ENCODE measurements at places on chromosomes 3 and 15.

- DNase-seq, result no peak
Measured at GRCh38 chr15:52350423-52350822, 54.8 kb upstream of the MYO5C start.

DNA sequence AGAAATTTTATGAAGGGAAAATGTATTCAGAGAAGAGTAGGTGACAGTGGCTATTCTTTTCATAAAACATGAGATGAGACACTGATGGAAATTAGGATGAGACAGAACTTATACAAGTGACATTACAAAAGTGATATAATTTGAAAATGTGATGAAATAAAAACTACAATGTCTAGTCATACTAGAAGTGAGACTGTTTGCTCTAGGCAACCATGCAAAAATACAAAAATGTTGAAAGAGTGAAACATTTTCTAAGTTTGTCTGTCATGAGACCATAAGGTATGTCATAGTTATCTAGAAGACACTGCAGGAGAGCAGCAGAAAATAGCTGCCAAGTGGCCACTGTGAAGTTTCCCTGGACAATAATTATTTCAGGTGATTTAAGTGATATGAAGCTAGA is 459.5 kb downstream of the DIPK2A start:
- no peak for DNase-seq

DNA sequence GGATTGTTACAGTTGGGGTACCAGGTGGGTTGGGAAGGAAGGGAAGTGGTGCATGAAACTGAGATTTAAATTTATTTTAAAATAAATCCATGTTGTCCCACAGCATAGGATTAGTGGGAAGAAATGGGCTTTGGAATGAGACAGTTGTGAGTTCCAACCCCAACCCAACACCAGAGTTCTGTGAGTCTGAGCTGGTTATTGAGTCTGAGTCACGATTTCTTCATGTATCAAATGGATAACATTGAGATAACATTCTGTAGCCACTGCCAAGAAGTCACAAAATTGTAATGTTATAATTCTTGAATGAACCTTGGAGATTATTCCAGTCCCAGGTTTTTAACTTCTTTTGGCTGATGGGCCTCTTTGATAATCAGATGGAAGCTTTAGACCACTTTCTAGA is 13.7 kb downstream of the IFT122 start:
- DNase-seq, result no peak

DNA sequence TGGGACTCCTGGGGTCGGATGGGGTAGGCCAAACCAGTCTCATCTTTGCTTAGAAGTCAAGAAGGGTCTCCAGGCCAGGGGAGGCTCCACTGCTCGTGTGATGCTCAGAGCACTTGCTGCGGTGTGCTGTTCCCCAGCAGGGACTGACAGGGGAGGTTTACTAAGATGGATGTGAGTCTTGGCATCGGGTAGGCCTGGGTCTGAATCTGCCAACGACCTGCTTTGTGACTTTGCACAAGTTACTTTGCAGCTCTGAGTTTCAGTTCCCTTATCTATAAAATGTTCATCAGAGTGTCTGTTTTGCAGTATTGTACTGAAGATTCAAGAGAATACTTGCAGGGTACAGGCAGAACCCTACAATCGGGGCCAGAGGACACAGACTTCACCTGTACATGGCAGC is 17.3 kb upstream of the CDCP1 start:
- no peak for DNase-seq

GRCh38 chr3:45208586-45208985 is 17.5 kb downstream of the TMEM158 start:
- no peak for DNase-seq

- DNase-seq, result no peak
Measured at GRCh38 chr3:40850861-40851260, 326.1 kb downstream of the ZNF621 start.

DNA sequence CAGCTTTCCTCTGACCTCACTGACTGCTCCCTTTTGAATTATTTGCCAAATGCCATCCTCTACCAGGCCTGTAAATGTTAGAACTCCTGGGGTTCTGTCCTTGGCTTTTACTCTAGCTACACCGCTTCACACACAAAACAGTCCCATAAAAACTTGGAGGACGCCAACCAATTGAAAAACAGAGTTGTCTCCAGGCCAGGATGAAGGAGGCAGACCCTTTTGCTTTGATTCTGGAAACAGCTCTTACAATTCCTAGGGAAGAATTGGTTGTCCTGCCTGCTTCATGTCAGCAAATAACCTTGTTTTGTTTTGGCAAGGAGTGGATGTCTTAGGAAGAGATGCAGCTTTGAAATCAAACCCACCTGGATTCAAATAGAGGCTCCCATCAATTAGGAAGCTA is 375.5 kb downstream of the UNC13C start:
- DNase-seq, result no peak

DNA sequence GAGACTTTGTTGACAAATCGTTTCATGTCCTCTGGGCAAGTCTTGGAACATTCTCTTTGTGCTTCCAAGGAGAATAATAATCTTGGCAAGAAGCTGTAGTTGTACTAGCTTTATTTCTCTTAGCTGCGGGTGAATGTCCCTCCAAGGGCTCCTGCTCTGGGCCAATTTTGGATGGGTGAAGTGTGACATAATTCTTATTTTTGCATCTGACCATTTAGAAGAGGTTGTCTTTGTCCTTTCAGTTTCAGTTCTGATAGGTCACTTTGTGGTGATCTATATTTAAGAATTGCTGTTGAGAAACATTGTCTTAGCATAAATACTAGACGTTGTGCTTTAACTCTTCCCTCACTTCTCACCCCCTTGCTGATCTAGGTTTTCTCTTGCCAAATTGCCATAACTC is 164.8 kb upstream of the RORA start:
- DNase-seq, result no peak

- no peak for DNase-seq
Measured at GRCh38 chr3:182913889-182914288, 66.4 kb downstream of the DCUN1D1 start.

DNA sequence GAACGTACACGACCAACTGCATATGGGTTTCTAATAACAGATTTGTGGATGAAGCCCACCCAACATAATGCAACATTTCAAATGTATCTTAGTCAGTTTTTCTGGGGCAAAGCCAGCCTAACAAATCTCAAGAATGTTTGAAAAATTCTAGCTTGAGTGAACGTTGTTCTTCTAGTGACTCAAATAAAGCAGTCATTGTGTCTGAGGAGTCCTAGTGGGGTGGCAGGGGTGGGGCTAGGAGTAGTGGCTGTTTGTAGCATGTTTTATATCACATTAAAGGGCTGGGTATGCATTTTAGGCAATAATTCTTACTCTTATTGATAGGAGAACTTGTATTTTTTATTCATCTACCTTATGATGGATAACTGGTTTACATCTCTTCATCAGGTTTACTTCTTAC is 6.0 kb downstream of the B3GNT5 start:
- no peak for DNase-seq

DNA sequence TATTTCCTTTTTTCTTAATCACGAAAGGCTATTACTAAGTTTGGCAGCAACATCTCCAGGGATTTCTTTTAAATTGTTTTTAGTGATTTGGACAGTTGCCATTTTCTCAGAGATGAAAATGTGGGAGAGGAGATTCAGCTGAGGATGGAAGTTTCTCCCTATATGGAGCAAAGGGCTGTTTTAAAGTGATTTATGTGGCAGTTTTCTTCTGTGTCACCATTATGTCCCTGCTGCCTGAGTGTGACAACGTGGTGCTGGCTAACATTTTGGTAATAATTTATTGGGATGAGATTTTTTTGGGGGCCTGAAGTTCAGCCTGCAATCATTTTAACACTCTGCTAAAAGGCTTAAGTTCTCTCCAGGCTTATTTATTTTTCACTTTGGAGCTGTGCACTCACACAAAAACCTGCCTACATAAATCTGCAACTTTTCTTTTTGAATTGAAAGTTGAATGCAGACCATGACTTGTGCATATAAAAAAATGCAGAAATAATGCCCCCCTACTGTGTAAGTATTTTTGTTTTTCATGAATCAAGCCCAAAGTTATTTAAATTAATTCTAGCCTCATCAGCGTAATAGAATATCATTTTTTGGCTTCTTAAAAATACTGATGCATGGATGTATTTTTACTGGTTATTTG is 210.9 kb downstream of the ZIC1 start:
- DNase-seq, result no peak

- DNase-seq, result no peak
Measured at GRCh38 chr15:97200161-97200560, 760.3 kb upstream of the ARRDC4 start.

DNA sequence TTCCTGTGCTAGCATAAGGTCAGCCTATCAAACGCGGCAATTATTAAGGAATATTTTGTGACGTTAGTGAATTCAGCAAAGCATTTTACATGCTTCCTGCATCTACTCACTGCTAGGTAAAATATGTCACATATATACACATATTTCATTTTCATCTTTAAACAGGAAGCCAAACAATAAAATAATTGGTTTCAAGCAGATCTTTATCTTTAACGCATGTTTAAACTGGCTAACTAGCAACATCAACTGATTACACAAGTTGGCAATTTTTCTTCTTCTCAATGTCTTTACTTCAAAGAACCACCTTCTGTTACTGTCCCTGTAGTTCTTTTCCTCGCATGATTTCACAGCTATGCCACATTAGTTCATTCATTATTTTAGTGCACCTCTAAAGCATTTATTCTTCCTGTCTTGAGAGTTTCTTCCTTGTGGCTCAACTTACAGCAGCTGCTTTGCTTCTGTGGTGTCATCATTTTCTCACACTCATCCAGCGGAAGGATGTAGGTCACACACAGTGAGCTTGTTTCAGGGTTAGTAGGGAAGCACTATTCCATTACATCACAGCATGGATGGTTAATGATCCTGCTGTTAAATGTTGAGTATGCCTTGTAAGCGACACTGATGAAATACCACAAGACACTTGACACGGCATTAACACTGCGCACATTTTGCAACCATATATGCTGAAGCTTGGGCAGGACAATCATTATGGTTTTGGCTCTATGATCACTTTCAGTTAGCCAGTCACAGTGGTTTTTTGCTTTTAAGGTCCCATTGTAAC is 2.3 kb upstream of the BCHE start:
- DNase-seq, result no peak

GRCh38 chr3:135226057-135226456 is 431.0 kb downstream of the EPHB1 start:
- DNase-seq, result peak; percentile 5

DNA sequence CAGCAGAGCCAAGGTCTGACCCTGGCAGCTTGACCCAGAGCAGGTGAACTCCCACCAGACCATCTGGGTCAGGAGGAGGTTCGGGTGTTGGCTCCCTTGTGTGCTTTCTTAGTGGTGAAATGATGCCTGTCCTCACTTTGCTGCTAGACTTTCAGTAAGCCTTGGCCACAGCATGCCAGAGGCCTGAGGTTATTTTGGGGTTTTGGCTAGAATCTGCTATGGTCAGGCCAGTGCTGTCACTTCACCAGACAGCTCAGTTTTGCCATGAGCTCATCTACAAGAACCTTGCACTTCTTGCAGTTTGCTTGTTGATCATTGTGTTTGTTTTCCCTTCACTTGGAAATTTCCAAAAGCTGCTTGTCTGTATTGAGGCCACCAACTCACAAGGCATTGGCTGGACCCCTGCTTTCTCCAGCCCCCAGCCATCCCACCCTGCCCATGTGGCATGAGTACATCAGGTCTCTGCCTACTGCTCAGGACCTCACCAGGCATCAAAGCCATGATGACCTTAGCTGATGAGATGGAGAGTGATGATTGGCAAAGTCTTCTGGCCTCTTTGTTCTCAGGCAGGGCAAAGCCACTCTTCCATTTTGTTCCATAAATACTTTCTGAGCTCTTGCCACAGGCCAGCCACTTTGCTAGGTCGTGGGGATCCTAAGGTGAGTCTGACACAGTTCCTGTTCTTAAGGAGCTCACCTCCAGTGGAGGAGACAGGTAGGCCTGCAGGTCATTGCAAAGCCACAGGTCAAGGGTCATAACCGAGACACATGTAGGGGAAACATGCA is 122.6 kb downstream of the ARNT2 start:
- DNase-seq, result no peak

GRCh38 chr3:127552038-127552437 is 38.5 kb downstream of the TPRA1 start:
- no peak for DNase-seq

DNA sequence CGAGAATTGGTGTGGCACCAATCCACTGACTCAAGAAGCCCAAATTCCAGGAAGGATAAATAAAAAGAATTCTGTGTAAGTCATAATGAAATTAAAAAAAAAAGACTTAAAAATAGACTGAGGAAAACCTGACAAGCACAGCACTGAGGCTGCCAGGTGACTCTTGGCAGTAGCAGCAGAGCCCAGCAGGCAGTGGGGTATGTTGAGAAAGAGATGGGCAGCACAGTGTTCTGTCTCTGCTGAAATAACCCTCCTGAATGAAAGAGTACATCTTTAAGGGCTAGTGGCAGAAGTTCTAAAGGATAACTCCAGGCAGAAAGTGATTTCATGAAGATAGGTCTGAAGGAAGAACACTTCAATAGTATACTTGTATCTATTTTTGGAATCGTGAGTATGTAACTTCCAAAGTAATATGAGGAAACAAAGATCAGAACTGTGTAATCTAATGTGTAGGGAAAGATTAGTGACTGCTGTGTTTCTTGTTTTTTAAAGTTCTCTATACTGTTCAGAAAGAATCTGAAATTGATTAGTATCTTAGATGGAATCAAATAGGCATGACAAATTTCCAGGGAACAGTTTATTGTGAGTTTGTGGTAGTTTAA is 75.9 kb downstream of the RAB7A start:
- no peak for DNase-seq

GRCh38 chr3:128851601-128852000 is 27.8 kb upstream of the ACAD9 start:
- DNase-seq, result no peak

- DNase-seq, result no peak
Measured at GRCh38 chr15:61660579-61660978, 399.7 kb downstream of the VPS13C start.

DNA sequence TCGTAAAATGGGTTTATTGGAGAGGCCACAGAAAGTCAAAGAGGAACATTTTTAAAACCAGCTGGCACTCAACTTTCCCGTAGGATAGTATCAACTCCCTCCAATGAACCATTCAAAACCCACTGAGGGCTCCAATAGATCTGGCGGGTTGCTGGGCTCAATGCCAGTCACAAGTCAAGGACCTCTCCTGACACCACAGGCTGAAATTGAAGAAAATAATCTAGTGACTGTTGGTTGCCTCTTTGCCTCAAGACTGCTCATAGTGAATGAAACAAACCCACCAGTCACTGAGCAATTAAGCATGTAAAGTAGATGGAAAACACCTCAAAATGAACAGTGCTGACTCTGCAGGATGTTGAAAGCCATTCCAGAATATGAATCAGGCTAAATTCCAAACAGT is 500.6 kb upstream of the AGTR1 start:
- no peak for DNase-seq

GRCh38 chr3:29337565-29337964 is 56.7 kb downstream of the RBMS3 start:
- DNase-seq, result no peak
